Left cardiac atrium (tissue), 4 donors: ENCODE measurements at places on chromosomes 3 and 15. TPM values are rescaled to one million over a fixed set of nuclear protein-coding genes. Genes with fewer than 3 reads are reported as not detected.

Gene CADPS
- total RNA-seq = 29.0 TPM

- no peak for DNase-seq
Observed at GRCh38 chr15:67319961-67320360, 65.4 kb downstream of the IQCH start.

Gene CSPG5
- 0.60 TPM for total RNA-seq

DNA sequence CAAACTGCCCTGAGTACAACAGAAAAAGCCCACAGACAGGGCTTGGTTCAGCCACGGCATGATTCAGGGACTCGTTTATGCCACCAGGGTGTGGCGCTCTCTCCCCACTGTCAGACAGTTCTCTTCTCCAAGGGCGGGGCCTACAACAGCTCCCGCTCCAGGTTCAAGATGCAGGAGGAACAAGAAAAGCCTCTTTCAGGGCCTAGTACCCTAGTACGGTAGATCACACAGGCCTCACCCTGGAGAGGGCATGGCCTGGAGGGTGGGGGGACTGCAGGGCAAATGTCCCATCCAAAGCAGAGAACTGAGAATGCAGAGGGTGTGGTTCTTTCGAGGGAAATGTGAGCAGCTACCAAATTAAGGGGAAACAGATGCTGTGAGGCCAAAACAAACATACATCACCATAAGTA is 12.0 kb downstream of the MESD start:
- peak; percentile 72 for DNase-seq

DNA sequence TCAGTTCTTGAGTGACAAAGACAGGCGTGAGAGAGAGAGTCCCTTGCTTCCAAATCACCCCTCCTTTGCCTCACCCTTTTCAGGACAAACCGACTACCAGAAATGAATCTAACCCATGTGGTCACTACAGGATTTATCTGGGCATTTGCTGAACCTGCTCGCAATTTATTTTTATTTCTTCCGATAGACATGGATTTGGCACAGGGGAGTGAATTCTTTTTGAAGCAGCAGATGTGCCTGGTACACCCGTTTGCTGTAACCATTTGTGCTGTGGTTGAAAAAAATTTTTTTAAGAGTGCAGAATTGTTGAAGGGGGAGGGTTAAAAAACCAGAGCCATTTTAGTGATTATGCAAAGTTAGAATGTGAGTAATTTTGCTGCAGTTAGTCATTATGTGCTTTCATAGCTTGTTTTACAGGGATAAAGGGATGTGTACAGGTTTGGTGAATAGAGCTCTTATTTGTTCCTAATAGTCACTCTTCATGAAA is 442.0 kb downstream of the LPP start:
- DNase-seq = no peak

Gene IMPG2
- total RNA-seq = 0.31 TPM

DNA sequence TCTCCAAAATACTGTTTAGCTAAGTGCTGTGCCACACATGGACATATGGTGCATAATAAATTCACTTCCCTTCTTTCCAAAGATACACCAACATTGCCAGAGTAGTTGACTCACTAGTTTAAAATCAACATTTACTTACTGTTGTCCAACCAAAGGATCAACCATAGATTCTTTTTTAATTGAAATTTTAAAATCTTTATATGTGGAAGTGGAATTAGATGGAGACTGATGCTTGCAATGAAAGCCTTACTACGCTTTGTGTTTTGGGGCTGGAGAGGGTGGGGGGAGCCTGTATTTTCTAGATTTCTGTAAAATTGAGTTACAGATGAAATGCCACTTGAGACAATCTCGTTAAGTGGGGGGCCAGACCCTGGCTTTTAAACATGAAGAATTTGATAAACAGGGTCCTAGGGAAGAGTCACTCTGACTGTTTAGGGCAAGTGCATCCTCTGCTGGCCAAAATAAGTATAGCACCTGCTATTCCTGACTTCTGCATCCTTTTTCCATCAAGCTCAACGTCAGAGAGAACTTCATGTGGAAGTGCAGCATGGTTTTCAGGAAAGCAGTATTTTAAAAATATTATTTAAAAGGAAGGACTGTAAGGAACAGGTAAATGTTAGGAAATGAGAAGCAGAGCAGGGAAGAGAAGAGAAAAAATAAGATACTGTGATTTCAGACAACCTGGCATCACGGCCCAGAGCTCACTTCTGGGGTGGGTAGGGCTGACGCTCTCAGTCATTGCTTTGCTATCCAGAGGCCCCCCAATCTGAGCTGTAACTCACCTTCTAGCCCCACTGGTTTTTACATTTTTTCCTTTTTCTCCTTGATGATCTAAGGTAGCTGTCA is 76.7 kb downstream of the BOC start:
- DNase-seq = no peak

Gene SRGAP3
- 2.5 TPM for total RNA-seq

DNA sequence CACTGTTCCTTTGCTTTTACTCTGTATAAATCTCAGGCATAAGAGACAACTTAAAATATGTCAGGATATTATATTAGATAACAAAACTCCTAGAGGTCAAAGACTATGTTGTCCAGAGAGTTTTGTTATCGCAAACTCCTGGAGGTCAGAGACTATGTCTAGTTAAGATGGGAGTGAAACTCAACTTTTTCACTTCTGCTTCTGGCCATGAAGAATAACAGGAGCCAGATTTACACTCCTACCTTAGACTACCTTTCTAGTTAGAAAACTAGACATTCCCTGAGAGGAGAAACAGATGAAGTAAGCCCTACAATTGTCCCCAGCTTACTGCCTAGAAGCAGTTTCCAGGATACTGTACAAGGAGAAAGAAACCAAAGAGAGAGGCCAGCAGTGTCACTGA is 255.4 kb upstream of the UBE2E1 start:
- no peak for DNase-seq
